Stimulated activated CD4-positive, alpha-beta T cell treated with anti-CD3 and anti-CD28 coated beads, Interleukin-15, amount 100 ng/mL, for 48 hours (primary cell): ENCODE measurements at places on chromosomes 2 and 18.

DNA sequence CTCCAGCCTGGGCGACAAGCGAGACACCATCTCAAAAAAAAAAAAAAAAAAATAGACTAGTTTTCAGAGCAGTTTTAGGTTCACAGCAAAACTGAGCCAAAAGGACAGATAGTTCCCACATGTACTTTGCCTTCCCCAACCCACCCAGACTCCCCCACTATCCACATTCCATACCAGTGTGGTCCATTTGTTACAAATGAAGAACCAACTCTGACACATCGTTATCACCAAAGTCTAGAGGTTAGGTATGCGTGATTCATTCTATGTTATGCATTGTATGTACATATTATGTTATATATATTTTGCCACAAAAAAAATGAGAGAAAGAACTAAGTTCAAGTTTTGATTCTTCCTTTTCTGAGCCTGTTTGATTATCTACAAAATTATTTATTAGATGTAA is 3.5 kb downstream of the DUSP11 start:
- no peak for DNase-seq

GRCh38 chr2:47022186-47022765 is 106.7 kb upstream of the MCFD2 start:
- no peak for DNase-seq

DNA sequence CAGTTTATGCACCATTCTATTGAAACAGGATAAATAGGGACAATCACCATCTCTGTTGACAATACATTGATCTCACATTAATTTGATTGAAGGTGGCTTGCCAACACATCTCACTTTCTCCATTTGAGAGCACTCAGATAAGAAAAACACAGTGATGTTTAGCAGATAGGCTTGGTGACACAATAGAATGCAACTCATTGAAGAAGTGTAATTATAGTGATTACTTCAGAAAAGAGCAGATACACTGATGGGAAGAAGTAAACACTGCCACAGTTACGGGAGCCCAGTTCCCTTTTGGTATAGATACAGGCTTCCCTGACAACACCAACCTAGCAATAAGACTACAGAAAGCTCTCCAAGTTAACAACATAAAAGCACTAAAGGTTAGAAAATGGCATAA is 89.1 kb downstream of the FIGN start:
- DNase-seq = no peak

- DNase-seq = no peak
Measured at GRCh38 chr2:99805930-99806476, 316.2 kb upstream of the REV1 start.

- no peak for DNase-seq
Measured at GRCh38 chr18:70195852-70196434, 9.5 kb downstream of the RTTN start.

DNA sequence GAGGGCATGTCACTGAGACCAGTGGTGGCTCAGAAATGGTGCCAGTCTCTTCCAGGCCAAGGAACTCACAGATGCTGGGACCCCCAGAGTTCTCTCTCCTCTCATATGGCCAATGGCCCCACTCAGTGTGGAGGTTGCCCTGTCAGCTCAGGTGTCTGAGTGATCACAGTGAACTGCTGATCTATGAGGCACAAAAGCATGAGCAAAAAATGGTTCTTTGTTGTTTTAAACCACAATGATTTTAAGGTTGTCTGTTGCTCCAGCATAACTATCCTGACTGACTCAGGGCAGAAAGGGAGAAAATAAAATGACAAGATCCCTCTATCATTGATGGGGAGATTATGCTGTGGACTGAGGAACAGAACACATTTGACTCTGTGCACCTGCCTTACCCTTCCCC is 57.8 kb downstream of the FBLN7 start:
- no peak for DNase-seq

GRCh38 chr18:10949655-10950054 is 199.7 kb downstream of the PIEZO2 start:
- DNase-seq = no peak

DNA sequence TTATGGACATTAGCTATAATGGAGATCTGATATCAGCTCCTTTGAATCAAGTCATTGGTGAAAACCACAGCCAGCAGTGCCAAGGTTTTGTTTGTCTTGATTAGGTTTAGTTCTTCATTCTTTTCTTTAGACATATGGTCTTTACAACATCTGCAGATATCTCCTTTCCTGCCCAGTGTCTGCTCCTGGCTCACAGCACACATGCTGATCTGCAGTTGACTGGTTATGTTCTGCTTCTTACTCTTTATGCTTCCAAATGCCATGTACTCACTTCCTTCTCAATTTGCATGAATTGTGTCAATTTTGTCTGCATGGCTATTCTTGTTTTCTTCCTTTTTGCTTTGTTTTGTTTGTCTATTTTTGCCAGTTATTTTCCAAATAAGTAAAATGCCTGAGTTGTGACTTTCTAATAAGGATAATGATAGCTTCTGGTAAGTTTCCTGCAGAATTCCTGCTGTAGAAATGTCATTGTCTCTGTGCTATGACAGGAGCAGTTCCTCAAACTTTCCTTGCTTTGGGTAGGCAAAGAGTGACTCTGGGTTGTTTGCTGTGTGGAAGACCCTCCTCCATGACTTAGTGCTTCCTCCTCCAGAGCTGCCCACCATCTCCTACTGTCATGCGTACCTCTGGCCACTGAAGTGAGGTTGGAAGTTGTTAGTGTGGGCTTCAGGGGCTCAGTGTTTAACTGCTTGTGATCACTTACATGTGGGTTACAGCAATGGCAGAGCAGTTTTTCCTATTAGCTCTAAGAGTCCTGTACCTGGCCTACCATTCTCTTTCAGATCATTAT is 8.2 kb downstream of the ARHGAP25 start:
- no peak for DNase-seq

DNA sequence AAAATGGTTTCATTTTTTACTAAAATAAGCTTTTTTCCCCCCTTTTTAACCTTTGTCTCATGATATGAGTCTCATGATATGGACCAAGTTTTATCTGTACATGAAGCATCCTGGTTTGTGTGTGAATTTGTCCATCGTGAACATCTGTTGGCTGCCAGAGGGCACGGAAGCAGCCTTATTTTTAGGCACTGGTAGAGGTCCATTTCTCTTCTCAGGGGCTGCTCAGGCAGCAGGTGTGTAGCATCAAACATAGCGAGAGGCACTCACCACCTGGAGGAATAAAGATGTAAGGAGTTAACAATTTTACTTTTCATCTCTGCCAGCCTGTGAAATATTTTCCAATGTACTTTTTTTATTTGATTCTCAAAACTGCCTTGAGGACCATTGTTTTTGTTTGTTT is 134.5 kb downstream of the RHBDD1 start:
- no peak for DNase-seq

- no peak for DNase-seq
Measured at GRCh38 chr2:39118786-39119499, 1.9 kb downstream of the SOS1 start.

GRCh38 chr18:79693561-79694205 is 14.1 kb downstream of the CTDP1 start:
- DNase-seq = no peak

DNA sequence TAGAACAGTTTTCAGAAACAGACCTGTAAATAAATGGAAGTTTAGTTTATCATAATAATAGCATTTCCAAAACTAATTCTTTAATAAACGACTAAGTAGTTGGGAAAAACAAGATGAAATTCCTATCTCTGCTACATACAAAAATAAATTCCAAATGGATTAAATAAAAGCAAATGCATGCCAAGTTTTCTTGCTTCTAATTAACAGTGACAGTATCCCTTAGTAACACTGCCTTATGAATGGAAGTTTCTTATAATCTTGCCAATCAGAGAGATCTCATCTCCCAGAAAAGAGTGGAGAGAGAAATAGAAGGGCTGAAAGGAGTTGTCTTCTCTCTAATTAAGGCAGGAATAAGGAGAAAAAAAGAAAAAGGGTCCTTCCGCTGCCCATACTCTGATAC is 133.9 kb downstream of the GFPT1 start:
- no peak for DNase-seq

DNA sequence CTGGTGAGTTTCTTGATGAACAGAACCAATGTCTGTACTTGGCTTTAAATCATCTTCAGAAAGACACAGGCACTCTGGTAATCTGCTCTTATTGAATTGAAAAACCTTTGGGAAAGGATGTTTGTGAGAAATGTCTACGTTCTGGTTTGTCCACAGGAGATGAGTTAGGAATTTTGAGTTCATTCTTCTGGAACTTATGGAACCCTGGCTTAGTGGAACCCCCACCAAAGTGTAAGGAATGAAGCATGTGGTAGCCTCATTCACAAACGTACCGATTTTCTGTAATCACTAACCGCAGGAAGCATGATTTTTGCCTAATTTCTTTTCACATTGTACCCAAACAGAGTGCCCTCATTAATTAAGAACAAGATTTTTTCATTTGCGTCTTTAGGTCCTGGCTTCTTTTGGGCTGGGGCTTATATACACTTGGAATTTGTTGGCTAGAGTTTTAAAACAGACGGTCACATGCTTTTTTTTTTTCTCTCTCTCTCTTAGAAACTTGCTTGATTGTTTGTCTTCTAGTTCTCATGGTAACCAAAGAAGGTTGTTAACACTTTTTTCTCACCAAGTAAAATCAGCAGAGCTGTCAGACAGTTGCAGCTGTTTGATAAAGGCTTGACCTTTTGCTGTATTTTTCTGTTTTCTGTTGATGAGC is 314.1 kb upstream of the THUMPD2 start:
- DNase-seq = no peak

- DNase-seq = peak; percentile 51
Measured at GRCh38 chr2:69642709-69643601, 584 bp downstream of the AAK1 start.

GRCh38 chr2:32342801-32343200 is 14.0 kb upstream of the BIRC6 start:
- DNase-seq = no peak

DNA sequence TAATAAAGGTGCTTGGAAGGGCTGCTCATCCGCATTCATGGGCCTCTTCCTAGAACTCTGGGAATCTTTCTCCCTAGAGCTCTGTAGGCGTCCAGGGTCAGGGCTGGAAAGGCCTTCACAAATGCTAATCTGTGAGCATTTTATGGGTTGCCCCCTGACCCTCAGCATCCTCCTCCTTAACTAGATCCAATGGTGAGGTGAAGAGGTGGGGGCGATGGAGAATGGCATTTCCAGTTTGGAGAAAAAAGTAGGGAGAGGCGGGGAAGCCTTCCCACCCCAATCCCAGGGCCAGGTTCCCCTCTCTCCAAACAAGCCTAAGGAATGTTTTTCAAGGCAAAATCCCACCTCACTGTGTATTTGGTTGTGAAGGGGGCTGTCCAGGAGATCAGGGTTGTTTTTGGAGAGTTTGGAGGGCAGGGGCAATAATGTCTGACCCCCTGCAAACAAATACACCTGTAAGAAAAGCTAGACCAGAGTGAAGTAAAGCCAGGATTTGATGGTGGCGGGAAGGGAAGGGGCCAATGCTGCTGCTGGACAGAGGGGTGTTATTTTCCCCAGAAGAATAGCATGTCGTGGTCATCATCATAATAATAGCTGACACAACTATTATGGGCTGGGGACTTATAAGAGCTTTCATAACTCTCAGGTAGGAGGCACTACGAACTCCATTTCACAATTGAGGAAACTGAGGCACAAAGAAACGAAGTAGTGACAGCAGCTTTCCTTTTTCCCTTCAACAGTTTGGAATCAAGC is 1.4 kb upstream of the MYCN start:
- no peak for DNase-seq

- DNase-seq = no peak
Measured at GRCh38 chr2:218284106-218284811, 8.0 kb downstream of the TMBIM1 start.

DNA sequence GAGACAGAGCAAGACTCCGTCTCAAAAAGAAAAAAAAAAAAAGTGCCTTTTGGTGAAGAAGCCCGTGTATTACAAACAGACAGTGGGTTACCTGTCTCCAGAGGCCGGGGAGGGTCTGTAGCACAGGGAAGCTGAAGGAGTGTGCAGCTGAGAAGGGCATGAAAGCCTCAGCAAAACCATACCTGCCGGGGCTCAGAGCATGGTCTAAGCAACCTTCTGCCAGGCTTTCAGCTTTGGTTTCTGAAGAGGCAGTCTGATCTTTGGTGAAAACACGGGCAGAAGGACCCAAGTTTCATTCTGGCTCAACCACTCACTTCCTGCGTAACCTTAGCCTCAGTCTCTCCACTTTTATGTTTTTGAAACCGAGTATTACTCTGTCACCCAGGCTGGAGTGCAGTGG is 21.5 kb downstream of the SH2D6 start:
- DNase-seq = no peak

- DNase-seq = no peak
Measured at GRCh38 chr2:70541481-70542020, 12.1 kb downstream of the TGFA start.

DNA sequence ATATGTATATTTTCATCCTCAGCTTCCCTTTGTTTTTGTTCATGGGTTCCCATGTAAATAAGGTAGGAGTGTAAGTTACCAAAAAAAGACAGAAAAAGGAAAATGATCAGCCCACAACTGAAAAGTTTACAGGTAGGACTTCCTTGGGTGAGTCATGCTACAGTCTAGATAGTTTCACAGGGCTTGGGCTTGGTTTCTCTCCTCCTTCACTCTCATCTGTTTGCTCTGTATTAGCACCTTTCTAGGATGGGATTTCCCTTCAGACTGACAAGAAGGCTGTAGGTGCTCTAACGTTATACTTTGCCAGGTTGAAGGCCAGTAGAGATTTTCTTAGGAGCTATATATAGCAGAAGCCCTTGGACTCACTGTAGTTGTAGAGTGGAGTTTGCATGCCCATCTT is 57.9 kb downstream of the FAM171B start:
- DNase-seq = no peak

DNA sequence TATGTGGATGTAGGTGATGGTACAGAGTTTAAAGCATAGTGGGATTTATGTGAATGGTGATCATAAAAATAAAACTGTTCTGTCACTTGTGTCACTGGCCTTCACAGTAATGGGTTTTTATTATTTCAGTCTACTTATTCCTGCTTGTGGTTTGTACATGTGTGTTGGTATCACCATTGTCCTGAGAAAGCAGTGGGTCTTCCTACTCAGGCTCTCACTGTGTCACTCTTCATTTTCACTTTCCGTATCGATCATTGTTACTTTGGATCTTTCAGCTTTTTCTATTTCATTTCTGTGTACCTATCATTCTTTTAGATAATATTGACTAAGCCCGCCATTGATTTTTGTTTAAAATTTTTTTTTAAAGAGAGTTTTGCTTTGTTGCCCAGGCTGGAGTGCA is 7.4 kb downstream of the MRPL30 start:
- DNase-seq = no peak

DNA sequence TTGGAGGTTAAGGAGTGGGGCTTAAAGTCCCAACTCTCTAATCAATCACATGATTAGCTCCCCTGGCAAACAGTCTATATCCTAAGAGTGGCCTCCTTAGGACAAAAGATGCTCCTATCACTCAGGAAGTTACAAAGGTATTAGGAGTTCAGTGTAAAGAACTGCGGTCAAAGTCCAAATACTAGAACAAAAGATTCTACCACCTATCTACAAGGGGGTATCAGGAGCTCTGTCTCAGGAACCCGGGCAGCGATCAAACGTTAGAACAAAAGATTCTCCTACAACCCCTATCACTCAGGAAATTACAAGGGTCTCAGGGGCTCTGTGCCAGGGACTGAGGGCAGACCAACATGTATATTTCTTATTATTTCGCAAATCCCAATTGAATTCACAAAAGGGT is 58.0 kb downstream of the DTNB start:
- DNase-seq = no peak
